Activated CD8-positive, alpha-beta T cell treated with anti-CD3 and anti-CD28 coated beads for 36 hours (primary cell): ENCODE measurements at places on chromosomes 2 and 18. TPM values are rescaled to one million over a fixed set of nuclear protein-coding genes. Genes with fewer than 3 reads are reported as not detected.

RASGRP3 gene
- 1.6 TPM for total RNA-seq

DNA sequence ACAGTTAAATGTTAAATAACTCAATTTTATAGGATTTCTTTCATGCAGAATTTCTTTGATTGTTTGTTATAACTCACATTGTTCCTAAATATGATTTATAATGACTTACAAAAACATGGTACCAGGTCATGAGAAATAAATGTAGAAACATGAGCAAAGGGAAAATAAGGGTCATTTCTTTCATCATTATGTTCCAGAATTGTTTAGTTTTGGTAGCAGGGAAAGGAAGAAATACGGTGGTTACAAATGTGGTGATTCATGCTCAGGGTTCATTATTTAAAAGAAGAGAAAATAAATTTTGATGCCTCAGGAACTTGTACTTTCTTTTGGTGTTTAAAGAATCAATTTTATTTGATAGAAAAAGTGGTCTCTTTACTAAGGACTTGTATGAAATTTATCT, 4.4 kb downstream of the LYPD6B start:
- H3K4me1 ChIP-seq = no peaks in the 10 kb centered on the region
- no peak overlapping the region for H3K27ac ChIP-seq
- no peak overlapping the region for H3K4me3 ChIP-seq
- no peak for DNase-seq
- H3K27me3 ChIP-seq = peaks cover 34% of the 10 kb centered on the region

SERPINB4 gene
- not detected for total RNA-seq

GRCh38 chr2:28430377-28430765, 37.7 kb downstream of the FOSL2 start:
- no peaks in the 10 kb centered on the region for H3K27me3 ChIP-seq
- DNase-seq = no peak
- H3K27ac ChIP-seq = no peak overlapping the region
- H3K4me3 ChIP-seq = no peak overlapping the region
- peaks cover 34% of the 10 kb centered on the region for H3K4me1 ChIP-seq

DNA sequence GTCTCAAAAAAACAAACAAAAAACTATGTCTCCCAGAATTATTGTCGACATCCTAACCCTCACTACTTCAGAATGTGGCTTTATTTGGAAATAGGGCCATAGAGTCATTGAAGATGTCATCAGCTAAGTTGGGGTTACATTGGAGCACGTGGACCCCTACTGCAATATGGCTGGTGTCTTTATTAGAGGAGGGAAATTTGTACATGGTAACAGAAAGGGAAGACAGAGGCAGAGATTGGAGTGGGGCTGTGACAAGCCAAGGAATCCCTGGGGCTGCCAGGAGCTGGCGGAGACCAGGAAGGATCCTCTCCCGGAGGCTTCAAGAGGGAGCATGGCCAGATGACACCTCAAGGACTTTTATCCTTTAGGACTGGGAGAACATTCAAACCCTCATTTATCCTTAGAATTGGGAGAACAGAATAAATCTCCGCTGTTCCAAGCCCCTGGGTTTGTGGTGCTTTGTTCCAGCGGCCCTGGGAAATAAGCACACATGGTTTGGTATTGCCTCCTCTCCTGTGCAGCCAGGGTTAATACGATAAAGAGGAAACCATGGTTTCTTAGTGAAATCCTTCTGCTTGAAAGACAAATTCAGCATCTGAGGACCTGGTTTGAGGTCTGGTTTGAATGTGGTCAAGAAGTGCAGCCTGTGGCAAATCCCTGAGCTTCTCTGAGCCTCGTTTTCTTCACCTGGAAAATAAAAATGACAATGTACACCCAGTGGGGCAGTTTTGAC, 184.7 kb downstream of the MYCN start:
- no peaks in the 10 kb centered on the region for H3K4me1 ChIP-seq
- H3K27me3 ChIP-seq = no peaks in the 10 kb centered on the region
- H3K27ac ChIP-seq = no peak overlapping the region
- no peak overlapping the region for H3K4me3 ChIP-seq

RND3 gene
- total RNA-seq = not detected

- H3K4me3 ChIP-seq = no peak overlapping the region
- H3K27me3 ChIP-seq = peaks cover 3% of the 10 kb centered on the region
- no peaks in the 10 kb centered on the region for H3K4me1 ChIP-seq
- H3K36me3 ChIP-seq = no peaks in the 10 kb centered on the region
- no peak overlapping the region for H3K27ac ChIP-seq
These were observed 23.4 kb upstream of the TMEM37 start for GRCh38 chr2:119408221-119408619.

- peaks cover 39% of the 10 kb centered on the region for H3K36me3 ChIP-seq
- H3K4me3 ChIP-seq = no peak overlapping the region
- DNase-seq = no peak
- peaks cover 2% of the 10 kb centered on the region for H3K4me1 ChIP-seq
- no peak overlapping the region for H3K27ac ChIP-seq
These were observed 47.9 kb downstream of the DDX1 start for GRCh38 chr2:15639323-15640251.

- H3K27me3 ChIP-seq = peaks cover 5% of the 10 kb centered on the region
- no peak overlapping the region for H3K4me3 ChIP-seq
- H3K27ac ChIP-seq = no peak overlapping the region
- no peak for DNase-seq
These were observed 125.9 kb downstream of the PXDN start for GRCh38 chr2:1618191-1618961.

PLCL1 gene
- 0.68 TPM for total RNA-seq
